ENCODE measurements at places on chromosomes 12 and 14. TPM values are rescaled to one million over a fixed set of nuclear protein-coding genes. Genes with fewer than 3 reads are reported as not detected.

The DTX1 gene
- 18.4 TPM for total RNA-seq

The CCDC197 gene
- total RNA-seq = not detected

The PTPN6 gene
- total RNA-seq = 2.9 TPM

The CAPRIN2 gene
- total RNA-seq = 57.9 TPM

The SYNDIG1L gene
- total RNA-seq = 0.73 TPM

Data from cerebellum (tissue), 4 donors.